ENCODE measurements at places on chromosomes 7 and 10.

- no peak for DNase-seq
These were observed 928.0 kb upstream of the POT1 start for GRCh38 chr7:125857606-125858005.

DNA sequence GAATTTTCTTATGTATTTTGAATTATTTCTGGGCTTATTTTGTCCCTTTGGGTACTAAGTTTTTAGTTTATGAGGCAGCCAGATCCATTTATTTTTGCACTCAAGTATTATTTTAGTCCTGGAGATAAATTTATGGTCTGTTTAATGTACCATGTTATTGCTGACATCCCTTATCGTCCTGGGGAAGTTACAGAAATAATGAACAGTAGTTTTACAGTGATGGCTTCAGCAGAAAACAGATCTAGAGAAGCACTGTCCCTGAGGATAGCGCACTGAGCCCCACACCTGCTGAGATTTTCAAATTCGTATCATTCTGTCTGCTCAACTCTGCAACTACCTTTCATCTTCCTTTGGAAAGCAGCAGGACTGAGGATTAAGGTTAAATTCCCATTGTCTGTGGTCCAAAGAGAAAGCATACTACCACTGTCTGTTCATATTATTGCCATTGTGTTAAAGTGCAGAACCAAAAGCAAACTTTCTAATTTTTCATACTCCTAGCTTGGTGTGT lies 168.3 kb downstream of the SNX13 start:
- no peak for DNase-seq

DNA sequence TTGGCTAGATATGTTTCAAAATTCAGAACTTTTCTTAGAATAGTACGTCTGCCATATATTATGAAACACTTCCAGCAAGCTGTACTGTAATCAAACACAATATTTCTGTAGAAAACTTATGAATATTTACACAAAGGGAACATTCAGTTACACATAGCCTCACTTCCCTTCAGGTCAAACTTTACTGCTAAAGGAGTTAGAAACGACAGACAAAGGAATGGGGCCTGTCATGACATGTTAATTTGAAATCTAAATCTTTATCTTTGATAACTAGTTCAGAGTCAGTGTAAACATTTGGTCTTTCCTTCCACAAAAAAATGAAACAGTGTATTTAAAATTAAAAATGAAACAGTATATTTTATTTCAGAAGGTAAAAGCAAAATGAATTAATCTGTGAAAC lies 1.0 kb upstream of the CROT start:
- DNase-seq = no peak

DNA sequence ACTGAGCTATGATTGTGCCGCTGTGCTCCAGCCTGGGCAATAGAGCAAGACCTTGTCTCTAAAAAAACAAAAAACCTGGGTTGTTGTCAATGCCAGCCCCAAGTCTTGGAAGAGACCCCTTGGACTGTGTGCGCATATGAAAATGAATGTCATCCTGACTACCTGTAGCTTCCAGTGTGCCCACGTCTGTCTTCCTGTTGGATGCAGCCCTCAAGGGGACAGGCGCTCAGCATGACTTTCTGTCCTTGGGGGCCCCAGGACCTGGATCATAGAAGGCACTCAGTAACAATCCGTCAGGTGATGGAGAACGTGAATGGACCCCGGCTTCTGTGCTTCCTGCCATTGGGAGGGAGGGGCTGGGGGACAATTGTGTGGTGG lies 9.0 kb downstream of the PRF1 start:
- no peak for DNase-seq

GRCh38 chr10:132939957-132940790 lies 2.2 kb downstream of the CFAP46 start:
- no peak for DNase-seq

GRCh38 chr10:110389255-110389654 lies 84.5 kb upstream of the SMNDC1 start:
- DNase-seq = no peak

- no peak for DNase-seq
These were observed 264.7 kb downstream of the PAXIP1 start for GRCh38 chr7:154738216-154738615.

GRCh38 chr10:119325131-119325530 lies 117.8 kb downstream of the GRK5 start:
- no peak for DNase-seq

GRCh38 chr10:22171131-22171530 lies 46.7 kb downstream of the EBLN1 start:
- no peak for DNase-seq

GRCh38 chr7:83517035-83517700 lies 131.8 kb downstream of the SEMA3E start:
- DNase-seq = no peak

GRCh38 chr10:100208276-100208675 lies 21.1 kb downstream of the CHUK start:
- DNase-seq = no peak

DNA sequence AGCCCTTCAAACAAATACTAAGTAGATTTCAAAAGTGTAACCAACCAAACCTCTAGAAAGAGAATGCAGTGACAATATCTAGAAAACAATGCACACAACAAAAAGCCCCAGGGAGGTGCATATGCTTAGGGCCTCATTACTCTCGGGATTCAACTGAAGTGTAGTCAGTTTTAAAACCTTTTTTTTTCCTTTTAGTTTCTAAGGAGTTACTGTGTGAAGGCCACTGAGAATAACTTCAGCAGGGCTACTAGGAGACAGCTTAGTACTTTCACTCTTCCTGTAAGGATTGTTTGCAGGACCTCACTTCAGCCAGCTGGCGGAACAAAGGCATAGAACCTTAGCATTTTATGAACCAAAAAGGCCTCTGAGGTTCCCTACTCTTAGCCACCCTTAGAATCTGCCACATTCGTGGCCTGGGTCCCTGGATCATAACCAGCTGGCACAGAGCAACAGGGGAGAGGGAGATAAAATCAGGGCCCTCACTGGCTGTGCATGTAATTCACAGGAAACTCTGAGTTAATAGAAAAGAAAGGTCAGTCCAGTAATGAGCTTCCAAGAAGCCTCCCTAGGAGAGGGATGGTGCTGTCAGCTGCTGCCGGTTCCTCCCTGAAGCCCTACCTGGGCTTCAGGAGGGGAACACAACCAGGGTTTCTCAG lies 3.6 kb downstream of the VOPP1 start:
- DNase-seq = no peak

- DNase-seq = no peak
These were observed 214.5 kb downstream of the PTN start for GRCh38 chr7:137129025-137129424.
